ENCODE measurements at places on chromosomes 7 and 10. TPM values are rescaled to one million over a fixed set of nuclear protein-coding genes. Genes with fewer than 3 reads are reported as not detected.

The GDI2 gene
- polyA plus RNA-seq, result 120 TPM

- no peaks in the 10 kb centered on the region for H3K4me1 ChIP-seq
- no peaks in the 10 kb centered on the region for H3K36me3 ChIP-seq
- H3K27ac ChIP-seq, result no peak overlapping the region
- no peak overlapping the region for H3K4me3 ChIP-seq
- no peak for DNase-seq
Measured at GRCh38 chr10:132613566-132614348, 76.2 kb downstream of the INPP5A start.

GRCh38 chr7:92648067-92648466, 57.9 kb upstream of the FAM133B start:
- DNase-seq, result no peak
- H3K4me1 ChIP-seq, result no peaks in the 10 kb centered on the region
- no peaks in the 10 kb centered on the region for H3K27me3 ChIP-seq
- no peaks in the 10 kb centered on the region for H3K36me3 ChIP-seq
- H3K27ac ChIP-seq, result no peak overlapping the region

- no peak overlapping the region for H3K4me3 ChIP-seq
- H3K4me1 ChIP-seq, result peaks cover 2% of the 10 kb centered on the region
- H3K36me3 ChIP-seq, result peaks cover 10% of the 10 kb centered on the region
- DNase-seq, result no peak
- no peak overlapping the region for H3K27ac ChIP-seq
Measured at GRCh38 chr7:77327932-77328628, 88.1 kb downstream of the GSAP start.
